ENCODE measurements at places on chromosomes 3 and 15.

DNA sequence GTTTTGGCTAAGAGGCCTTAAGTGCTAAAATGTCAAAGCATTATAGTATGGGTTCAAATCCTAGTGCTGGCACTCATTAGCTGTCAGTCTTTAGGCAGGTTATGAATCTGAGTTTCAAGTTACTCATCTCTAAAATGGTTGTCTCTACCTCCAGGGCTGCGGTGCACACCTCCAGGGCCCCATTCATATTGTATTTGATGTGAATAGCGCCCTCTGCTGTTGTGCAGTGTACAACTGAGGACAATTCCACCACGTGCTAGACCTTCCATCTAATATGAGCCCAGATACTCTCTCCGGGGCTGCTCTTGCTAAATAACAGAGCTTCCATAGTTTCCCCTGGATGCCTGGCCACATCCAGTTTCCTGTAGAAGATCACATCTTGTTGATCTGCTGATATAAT lies 54.3 kb downstream of the OXNAD1 start:
- no peak for DNase-seq

- DNase-seq: no peak
These were observed 15.9 kb downstream of the MYZAP start for GRCh38 chr15:57607570-57608000.

- DNase-seq: no peak
These were observed 4.3 kb downstream of the MECOM start for GRCh38 chr3:169659096-169659819.

DNA sequence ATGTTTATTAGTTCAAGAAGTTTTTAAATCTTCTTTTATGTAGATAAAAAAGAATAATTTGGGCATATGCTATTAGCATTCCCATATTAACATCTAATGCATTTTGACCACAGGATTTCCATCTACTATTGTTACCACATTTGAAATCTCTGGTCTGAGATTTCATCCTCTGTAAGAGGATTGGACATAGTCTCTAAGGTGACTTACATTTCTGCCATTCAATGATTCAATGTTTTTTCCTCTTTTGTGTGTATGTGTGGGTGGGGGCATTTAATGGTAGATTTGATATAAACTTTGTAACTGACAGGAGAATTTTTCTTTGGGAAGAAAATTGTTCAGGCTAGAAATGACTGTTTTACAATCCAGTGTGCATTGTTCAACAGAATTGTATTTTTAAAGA lies 307.3 kb upstream of the RBMS3 start:
- DNase-seq: no peak

DNA sequence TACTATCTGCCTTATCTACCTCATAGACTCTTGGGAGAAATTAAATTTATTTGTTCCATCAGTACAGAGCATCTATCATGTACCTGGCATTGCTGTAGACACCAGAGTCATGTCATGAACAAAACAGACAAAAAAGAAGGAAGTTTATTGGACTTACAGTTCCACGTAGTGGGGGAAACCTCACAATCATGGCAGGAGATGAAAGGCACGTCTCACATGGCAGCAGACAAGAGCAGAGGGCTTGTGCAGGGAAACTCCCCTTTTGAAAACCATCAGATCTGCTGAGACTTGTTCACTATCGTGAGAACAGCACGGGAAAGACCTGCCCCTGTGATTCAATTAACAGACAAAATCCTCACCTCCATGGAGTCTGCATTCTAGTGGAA lies 25.6 kb upstream of the ACAP2 start:
- no peak for DNase-seq

DNA sequence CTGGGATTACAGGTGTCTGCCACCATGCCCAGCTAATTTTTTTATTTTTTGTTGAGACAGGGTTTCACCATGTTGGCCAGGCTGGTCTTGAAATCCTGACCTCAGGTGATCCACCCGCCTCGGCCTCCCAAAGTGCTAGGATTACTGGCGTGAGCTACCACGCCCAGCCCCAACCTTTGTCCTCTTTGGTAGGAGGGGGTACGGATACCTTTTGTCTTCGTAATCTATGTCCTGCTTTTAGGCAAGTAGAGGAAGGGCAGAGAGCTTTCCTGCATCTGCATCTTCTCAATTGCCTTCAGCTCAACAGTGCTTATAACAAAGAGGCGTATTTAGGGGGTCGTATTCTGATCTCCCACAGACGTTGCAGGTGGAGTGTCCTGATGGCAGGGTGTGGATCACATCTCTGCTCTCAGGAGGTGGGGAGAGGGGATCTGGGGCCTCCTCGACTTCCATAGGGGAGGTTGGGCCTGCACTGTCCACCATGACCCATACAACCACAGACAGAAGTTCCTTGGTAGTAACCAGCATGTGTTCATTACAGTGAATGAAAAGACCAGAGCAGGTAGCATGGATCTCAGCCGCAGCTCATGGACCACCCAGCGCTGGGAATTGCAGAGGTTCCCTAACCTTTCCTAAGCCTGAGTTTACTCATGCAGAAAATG lies 21.4 kb upstream of the KCTD6 start:
- DNase-seq: no peak

GRCh38 chr3:28947061-28947460 lies 333.8 kb upstream of the RBMS3 start:
- DNase-seq: no peak

DNA sequence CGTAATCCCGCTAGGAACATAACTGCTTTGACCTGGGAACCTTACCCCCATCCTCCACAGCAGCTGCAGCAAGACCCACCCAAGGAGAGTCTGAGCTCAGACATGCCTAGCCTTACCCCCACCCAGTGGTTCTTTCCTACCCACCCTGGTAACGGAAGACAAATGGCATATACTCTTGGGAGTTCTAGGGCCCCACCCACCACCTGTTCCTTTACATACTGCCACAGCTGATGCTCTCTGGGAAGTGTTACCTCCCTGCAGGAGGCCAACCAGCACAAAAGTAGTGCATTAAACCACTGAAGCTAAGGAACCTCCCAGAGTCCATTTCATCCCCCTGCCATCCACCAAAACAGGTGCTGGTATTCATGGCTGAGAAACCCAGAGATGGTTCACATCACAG lies 50.6 kb upstream of the AZI2 start:
- no peak for DNase-seq

DNA sequence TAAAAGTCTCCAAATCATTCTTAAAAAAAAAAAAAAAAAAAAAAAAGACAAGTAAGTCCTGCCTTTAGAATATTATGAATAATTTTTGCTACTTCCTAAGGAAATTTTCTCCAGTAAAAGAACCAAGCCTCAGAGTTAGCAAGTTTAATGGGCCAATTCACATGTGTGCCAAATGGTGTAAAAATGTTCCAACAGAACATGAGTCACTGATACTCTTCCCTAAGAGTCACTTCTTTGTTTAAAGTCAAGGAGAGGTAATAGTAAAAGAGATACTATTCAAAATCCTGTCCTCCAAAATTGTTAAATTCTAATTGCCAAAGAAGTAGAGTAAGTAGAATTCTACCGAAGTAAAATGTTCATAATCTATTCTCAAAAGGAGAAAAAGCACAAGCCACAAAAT lies 17.7 kb upstream of the CPA3 start:
- DNase-seq: no peak

- DNase-seq: no peak
These were observed 3.5 kb upstream of the PPCDC start for GRCh38 chr15:75019916-75020315.

GRCh38 chr15:94272251-94272898 lies 41.0 kb downstream of the MCTP2 start:
- DNase-seq: no peak

- no peak for DNase-seq
These were observed 23.4 kb upstream of the ACAP2 start for GRCh38 chr3:195466251-195466650.

GRCh38 chr3:79415356-79415755 lies 352.4 kb downstream of the ROBO1 start:
- no peak for DNase-seq

- no peak for DNase-seq
These were observed 426.6 kb downstream of the OCA2 start for GRCh38 chr15:27672537-27672936.

- peak; percentile 49 for DNase-seq
These were observed 610 bp downstream of the EPHB3 start for GRCh38 chr3:184561913-184562877.

GRCh38 chr3:57911593-57911992 lies 96.6 kb upstream of the FLNB start:
- DNase-seq: no peak

DNA sequence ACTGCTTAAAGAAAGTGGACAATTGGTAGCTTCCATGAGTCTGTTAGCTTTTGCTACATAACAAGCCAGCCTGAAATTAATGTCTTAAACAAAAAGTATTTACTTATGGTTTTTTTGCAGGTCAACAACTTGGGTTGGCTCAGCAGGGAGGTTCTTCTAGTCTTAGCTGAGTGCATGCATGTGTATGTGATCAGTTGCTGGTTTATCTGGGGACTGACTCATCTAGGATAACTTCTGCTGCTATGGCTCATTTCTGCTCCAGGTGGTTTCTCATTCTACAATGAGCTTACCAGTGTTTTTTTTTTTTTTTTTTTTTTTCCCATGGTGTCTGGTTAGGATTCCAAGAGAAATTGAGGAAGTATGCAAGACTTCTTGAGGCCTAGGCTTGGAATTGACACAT lies 244.7 kb downstream of the NSUN3 start:
- DNase-seq: no peak

GRCh38 chr15:51874751-51875644 lies 45.5 kb downstream of the TMOD3 start:
- no peak for DNase-seq

GRCh38 chr3:180402471-180403073 lies 199.4 kb upstream of the TTC14 start:
- no peak for DNase-seq

DNA sequence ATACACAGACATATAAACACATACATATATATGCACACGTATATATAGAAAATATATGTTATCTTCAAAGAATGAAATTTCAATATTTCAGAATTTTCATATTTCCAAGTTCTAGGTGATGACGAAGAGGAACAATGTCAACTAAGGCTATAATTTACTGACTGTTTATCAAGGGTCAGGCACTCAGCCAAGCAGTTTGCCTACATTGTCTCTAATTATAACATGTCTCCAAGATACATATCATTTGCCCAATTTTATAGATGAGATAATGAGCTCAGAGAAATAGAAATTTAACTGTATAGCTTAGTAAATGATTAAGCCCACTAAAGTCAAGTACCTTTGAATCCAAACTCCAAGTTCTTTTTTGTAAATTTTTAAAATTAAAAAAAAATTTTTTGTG lies 99.9 kb upstream of the PLSCR4 start:
- no peak for DNase-seq

DNA sequence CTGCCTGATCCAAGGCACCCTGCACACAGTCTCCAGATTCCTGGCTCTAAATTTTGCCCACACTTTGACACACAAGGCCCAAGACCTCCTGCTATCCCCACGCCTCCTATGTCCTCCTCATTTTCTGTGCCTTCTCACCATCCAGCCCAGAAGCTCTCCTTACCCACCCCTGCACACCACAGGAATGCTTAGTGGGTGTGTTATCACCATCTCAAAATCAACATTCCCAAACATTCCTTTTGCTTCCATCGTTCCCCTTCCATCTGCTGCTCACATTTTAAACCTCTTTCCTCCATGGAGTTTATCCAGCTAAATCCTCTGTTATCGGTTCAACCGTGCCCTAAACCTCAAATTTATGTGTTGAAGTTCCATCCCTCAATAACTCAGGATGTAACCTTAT lies 43.9 kb downstream of the DGKG start:
- DNase-seq: no peak

DNA sequence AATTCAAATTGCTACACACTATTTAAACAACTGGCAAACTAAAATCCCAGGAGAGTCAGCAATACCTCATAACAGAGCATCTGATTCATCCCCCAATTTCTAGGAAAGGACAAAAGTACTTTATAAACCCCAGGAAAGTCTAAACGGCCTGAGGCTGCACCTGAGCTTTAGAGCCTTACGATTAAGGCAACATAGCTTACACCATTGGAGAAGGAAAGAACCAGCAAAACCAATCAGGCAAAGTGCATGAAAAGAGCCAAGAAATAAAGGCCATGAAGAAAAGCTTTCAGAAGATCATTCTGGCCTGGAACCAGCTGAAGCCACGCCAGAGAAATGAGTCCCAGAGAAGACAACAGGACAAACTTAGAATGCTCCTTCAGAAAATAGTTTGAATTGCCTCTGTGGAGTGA lies 48.1 kb downstream of the PTPN9 start:
- no peak for DNase-seq

- no peak for DNase-seq
These were observed 6.0 kb downstream of the NXPE3 start for GRCh38 chr3:101784855-101785613.

DNA sequence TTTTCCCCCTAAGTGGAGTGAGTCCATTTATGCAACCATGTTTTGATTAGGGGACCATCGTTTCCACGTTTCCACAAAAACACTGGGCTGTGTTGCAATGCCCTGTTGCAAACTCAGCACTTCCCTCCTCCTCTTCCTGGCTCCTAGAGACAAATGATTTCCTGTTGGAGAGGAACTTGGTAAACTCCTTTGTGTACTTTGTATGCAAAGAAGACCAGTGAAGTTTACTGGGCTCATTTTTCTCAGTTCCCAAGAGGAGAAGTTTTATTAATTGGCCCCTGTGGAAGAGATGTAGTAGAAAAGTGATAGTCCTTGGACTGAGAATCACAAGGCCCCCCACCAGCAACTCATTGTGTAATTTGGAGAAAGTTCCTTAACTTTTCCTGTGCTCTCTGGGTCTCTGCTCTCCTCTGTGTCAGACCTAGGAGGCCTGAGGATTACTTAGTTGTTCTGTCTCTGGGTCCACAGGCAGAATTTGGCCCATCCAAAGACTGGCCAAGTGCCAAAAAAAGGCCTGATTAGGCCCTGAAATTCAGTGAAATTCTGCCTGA lies 95.0 kb downstream of the ATG7 start:
- DNase-seq: no peak

DNA sequence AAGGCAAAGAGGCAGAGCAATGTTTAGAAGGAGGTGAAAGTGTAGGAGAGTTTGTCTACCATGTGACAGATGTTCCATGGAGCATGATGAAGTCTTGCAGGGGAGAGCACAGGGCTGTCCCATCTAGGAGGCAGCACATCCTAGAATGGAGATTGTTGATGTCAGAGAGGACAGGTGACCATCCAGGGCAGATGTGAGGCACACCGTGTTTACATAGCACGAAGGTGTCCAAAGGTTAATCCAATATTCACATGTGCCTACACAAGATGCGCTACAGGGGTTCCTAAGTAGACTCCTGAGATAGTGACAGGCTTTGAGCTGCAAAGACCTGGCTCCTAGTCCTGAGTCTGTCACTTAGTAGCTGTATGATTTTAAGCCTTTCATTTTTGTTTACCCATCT lies 219.3 kb upstream of the SLCO3A1 start:
- DNase-seq: no peak

DNA sequence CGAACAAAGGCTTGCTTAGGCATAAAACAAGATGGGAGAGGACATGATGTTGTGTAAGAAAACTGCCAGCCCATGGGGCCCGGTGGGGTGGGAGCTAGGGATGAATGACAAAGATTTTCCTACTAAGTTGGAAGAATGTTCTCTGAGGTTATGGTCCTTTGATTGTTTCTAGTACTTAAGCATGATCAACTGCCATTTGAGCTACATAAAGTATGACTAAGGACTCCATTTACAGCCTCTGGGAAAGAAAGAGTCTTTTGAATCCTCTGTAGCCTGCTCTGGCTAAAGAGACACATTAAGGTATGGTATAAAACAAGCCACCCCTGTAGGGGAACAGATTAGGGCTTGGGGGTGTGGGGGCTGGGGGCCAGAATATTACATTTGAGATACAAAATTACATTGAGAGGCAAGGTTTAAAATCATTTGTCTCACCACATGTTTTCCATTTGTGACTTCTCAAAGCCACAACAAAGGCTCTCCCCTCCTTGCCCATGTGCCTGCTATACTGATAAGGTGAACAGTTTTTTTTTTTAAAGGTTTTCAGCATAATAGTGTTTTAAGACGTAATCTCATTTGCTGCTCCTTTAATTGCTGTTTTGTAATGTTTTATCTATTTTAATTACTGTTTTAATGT lies 323.4 kb downstream of the CHST2 start:
- no peak for DNase-seq

All from NCI-H345 (cell line).